ENCODE measurements at places on chromosomes 6 and 20.

DNA sequence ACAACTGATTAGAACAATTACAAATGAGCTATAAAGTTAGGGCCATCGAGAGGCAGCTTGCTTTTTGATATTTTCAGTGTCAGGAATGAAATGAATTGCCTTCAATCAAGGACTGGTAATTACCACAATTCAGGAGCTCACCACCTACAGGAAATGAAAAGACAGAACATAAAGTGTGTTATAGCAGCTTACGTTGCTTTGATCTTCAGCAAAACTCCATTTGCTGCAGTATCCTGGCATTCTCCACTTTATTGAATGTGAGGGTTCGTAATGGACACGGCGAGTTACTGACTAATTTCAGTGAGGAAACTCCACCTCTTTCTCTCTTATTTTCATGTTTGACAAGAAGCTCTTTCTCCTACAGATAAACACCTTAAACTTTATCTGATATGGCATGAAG, 440.0 kb upstream of the HSF2 start:
- no peak for DNase-seq

- DNase-seq = peak; percentile 34
Observed at GRCh38 chr6:20092071-20092566, 120.2 kb downstream of the MBOAT1 start.

DNA sequence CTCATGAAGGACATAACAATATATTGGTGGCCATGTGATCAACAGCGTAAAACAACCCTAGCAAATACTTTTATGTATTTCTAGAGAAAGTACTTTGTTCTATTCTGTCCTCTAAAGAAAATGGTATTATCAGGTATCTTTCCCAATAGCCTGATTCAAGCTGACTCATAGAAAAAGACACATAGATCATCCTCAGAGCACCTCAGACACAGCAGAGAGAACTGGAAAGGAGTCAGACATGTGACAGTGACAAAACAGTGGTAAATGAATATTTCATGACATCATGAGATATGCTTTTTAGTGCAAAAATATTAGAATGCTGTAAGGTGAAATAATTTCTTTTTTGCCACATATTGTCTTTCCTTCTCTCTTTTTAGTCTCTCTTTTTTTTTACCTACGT, 1355.0 kb upstream of the MAP3K7 start:
- DNase-seq = no peak

- DNase-seq = no peak
Observed at GRCh38 chr6:141202626-141203025, 930.1 kb upstream of the GJE1 start.

DNA sequence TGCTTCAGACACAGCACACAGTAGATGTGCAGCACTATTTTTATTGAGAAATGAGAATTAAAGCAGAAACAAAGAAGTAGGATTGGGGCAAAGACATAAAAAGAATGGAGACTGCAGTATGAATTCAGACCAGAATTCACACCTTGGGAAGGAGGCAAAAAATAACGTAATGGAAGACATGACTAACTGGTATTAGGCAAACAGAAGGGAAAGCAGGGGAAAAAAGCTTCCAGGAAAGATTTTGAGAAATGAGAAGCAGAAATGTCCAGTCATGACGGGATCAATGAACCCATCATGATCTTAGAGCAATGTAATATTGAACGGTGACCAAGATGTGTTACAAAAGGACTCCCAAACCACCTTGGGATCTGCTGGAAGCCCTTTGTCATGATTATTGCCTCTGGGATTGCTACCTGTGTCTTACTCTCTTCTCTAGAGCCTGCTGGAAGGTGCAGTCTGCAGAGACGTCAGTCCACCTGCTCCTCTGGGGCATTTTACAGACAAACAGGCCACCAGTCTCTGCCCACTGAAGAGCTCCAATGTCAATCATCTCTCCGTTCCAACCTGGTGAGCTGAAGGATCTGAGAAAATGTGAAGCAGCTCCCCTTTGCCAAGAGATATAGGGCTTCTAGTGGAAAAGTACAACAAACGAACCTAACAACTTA, 8.7 kb downstream of the NUDT3 start:
- DNase-seq = no peak

DNA sequence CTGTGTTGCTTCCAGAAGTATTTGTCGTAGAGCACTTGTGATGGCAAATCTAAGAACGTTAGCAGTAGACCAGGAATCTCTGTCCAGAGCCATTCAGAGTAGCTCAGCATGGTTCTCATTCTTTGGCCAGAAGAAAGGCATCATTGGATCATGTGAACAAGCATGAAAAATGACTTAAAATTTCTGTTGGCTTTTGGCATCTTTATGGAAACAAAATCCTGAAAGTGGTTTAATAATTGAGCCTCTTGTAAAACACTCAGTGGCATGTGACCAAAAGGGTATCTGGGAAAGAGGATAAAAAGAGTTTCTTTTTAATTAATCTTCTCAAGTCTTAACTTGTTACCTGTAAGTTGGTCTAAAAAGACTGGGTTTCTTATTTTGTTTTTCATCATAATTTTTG, 55.2 kb downstream of the PTPN1 start:
- no peak for DNase-seq

GRCh38 chr6:128882991-128883611, at the start of gene LAMA2:
TSS of gene LAMA2 (plus strand) at chr6:128883138. CDS start at chr6:128883246, 108 bp downstream.
- DNase-seq = no peak

- DNase-seq = no peak
Observed at GRCh38 chr6:170134471-170135440, 156.1 kb downstream of the DLL1 start.

DNA sequence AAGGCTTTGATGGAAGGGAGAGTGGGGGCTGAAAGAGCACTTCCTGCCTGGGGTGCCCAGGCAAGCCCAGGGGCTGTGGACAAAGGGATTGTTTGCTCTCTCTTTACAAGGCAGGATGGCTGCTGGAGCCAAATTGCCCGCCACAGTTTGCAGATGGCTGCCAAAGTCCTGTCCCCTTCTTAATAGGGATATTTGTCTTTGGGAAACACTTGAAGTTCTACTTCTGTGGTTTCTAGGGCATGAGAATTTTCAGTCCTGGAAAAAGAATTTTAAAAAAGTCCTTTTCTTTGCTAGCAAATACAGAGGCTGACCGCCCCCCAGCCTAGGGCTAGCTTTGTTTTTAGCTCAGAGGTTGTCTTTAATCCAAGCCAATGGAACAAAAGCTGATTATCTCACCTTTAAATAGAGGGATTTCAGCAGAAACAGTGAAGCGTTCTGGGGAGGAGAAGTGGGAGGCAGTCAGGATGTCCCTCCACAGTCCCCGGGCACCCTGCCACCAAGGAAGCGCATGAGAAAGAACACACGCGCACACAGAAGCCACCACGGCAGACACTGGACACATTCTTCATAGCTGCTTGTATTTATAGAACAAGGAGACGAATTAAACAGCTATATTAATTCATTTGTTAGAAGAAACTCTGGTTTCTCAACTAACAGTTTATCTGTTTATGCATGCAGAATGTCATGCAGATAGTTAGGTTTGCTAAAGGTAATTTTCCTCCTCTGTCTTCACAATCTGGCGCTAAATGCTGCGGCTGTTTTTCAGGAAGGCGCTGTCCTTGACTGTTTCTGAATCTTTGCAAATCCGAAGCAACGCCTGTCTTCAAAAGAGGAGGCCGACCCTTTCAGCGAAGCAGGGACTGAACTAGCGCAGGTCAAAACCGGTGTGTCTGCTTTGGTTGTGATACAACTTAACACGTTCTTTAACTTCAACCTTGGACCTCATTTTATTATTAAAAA, 736.9 kb downstream of the QKI start:
- no peak for DNase-seq

GRCh38 chr6:11374036-11375010, 141.9 kb upstream of the NEDD9 start:
- DNase-seq = no peak

DNA sequence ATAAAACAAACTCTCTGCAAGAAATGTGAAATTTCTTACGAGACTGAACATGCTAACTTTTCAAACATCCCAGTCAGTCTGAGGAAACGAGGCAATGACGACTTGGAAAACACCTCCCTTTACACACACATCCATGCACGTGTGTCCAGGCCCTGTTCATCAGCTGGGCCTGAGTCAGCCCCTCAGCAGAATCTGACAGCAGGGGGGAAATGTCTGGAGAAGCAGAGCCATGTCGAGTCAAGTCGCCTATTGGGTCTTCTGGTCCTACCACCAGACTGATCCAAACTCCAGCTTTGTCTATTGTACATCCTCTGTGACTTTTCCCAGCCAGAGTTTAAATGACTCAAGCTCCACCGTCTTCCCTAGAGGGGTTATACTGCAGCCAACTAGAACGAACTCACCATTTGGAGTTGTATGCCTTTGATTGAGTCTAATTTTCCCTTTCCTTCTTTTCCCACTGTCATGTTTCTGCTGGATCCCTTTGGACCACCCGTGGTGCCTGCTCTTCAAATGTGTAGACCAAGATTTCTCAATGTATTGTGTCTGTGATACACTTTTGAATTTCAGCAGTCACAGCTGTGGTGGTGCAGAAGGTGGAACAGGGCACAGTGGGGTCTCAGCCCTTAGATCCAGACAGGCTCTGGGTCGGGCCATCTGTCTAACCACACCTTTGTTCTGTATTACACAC, 254.0 kb downstream of the CDC5L start:
- no peak for DNase-seq

- DNase-seq = no peak
Observed at GRCh38 chr20:12763406-12763805, 245.4 kb upstream of the SPTLC3 start.

- no peak for DNase-seq
Observed at GRCh38 chr6:12162213-12162612, 127.9 kb upstream of the EDN1 start.

DNA sequence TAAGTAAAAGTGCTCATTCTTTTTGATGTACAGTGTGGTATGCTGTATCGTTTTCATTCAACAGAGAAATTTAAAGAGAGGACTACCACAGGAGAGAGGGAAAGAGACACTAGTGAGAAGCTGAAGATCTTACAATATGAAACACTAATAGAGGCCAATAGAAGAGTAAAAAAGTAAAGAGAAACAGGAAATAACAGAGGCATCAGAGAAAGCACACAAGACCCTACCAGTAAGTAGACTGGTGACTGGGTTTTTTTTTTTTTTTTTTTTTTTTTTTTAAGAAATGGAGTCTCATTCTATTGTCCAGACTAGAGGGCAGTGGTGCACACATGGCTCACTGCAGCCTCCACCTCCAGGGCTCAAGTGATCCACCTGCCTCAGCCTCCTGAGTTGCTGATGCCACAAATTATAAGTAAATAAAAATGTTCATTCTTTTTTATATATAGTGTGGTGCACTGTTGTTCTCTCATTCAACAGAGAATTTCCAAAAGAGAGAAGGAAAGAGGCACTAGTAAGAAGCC, 18.8 kb downstream of the ELOVL4 start:
- DNase-seq = no peak

GRCh38 chr20:4665591-4665990, 56.1 kb upstream of the PRND start:
- no peak for DNase-seq

DNA sequence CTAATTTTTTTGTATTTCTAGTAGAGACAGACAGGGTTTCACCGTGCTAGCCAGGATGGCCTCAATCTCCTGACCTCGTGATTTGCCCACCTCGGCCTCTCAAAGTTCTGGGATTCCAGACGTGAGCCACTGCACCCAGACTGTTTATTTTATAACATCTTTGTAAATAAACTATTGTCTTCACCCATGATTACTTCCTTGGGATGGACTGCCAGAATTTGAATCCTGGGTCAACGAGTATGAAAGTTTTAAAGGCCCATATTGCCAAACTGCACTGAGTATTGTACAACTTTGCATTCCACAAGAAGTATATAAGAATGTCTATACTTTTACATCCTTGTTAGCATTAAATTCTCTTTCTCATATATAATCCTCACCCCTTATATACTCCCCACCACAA, 38.6 kb downstream of the ZHX3 start:
- DNase-seq = no peak

DNA sequence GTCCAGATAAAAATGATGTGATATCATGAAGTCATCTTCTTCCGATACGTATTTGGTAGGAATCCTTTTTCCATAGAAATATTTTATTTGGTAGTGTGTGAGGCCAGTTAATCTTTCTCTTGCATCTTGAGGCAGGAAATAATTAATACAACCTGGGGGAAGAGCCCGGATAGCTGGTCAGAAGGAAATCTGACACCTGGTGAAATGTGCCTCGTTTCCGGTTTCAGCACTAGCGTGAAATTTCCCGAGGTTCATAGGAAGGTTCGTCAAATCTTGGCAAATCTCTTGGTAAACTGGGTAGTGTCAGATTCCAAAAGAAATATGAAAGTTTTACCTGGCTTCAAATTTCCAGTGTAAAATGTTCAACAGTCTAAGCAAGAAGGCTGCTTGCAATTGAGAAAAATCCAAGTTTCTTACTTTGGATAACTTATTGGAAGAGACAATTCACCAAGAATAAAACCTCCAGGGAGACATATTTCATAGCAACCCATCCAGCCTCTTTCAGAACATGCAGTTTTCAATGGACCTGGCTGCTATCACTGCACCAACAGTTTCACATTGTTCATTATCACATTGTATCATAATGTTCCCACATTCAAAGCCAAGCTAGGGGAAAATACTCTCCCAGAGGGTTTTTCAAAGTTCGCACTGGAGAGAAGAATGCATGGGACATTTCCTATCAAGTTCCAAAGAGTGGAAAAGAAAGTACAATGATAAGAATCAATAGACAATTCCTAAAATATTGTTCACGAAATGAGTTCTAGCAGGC, 454.5 kb upstream of the CITED2 start:
- no peak for DNase-seq

DNA sequence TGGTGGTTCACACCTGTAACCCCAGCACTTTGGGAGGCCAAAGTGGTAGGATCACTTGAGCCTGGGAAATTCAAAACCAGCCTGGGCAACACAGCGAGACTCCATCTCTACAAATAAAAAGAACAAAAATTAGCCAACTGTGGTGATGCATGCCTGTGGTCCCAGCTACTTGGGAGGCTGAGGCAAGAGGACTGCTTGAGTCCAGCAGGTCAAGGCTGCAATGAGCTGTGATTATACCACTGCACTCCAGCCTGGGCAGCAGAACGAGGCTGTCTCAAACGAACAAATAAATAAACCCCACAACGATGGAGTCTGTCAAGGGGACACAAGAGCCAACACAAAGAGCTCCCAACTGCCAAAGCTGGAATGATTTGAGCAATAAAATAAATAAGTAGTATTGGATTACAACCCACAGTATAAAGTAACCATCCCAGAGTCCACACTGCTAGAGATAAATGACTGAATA, 13.5 kb downstream of the ZMYND8 start:
- no peak for DNase-seq

DNA sequence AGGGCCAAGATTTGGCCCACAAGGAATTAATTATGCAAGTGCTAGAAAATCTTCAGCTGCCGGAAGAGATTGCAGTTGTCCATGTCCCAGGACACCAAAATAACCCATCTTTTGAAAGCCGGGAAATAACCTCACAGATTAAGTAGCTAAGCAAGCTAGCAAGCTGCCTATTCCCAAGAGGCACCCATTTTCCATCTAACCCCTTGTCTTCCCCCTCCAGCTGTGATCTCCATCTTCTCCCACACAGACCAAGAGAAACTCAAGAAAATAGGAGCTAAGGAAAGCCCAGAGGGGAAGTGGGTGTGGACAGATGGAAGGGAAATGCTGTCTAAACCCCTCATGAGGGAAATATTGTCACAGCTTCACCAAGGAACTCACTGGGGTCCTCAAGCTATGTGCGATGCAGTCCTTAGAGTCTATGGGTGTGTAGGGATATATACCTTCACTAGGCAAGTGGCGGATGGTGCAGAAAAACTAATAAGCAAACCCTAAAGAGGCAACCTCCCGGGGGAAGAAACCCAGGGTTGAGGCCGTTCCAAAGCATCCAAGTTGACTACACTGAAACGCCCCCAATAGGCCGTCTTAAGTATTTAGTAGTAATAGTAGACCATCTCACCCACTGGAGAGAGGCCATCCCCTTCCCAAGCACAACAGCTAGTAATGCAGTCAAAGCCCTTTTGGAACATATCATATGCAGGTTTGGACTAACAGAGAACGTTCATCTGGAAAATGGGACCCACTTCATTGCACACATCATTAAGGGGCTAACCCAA, 64.3 kb upstream of the PRSS16 start:
- DNase-seq = no peak

All from Calu3 (cell line).